ENCODE measurements at places on chromosomes 1 and 21.

DNA sequence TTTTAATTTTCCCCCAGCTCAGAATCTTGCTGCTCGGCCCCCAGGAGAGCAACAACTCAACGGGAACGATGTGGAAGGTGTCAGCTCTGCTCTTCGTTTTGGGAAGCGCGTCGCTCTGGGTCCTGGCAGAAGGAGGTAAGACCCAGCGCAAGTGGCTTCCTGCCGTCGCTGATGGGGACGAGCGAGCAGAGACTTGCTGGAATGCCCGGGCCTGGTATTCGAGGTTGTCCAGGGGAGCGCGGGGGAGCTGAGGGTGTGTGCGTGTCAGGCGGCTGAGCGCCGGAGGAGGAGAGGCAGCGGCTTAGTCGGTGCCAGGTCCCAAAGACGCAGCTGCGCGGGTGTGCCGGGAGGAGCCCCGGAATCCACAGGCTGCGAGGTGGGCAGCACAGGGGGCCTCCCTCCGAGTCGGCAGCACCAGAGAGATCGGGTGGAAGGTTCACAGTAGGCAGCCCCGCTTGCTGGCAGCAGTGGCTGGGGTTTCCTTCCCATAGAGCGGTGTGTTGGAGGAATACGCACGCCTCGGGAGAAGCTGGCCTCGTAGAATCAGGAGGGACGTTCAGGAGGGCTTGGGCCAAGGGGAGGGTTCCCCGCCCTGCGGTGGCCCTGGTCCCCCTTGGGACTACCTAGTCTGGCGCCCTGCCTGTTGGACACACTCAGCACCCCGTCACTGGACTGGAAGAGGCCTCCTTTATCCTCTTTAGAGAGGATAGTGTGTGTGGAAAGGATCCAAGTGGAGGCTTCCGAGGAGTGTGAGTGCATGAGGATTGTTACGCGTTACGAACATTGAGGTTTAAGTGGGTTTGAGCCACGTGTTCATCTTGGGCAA is 547 bp downstream of the PDPN start:
- no peak for DNase-seq

GRCh38 chr21:45640888-45641479 is 2.5 kb upstream of the PCBP3 start:
- no peak for DNase-seq

DNA sequence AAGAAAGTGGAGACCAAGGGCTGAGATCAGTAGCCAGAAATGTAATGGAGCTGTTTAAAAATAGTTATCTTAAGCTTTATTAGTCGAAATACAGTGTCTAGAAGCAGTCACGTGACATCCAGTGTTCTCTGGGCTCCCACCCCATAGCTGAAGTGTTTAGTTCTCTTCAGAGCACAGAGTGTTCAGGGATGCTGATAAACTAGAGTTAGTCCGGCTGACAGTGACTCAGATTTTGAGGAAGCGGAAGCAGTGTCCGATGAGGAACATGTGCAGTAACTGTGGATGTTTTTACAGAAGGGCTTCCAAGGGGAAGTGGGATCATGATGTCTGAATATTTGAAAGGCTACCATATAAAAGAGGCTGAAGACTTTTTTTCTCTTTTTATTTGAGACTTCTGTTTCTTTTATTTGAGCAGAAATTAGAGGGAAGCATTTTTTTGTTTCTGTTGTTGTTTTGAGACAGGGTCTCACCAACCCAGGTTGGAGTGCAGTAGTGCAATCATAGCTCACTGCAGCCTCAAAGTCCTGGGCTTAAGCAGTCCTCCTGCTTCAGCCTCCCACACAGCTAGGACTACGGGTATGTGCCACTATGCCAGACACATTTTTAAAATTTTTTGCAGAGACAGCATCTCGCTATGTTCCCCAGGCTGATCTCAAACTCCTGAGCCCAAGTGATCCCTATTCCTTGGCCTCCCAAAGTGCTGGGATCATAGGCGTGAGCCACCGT is 124.2 kb downstream of the GALNT2 start:
- peak; percentile 20 for DNase-seq

- DNase-seq: peak; percentile 63
Measured at GRCh38 chr21:41957991-41958766, 4.4 kb upstream of the C2CD2 start.

DNA sequence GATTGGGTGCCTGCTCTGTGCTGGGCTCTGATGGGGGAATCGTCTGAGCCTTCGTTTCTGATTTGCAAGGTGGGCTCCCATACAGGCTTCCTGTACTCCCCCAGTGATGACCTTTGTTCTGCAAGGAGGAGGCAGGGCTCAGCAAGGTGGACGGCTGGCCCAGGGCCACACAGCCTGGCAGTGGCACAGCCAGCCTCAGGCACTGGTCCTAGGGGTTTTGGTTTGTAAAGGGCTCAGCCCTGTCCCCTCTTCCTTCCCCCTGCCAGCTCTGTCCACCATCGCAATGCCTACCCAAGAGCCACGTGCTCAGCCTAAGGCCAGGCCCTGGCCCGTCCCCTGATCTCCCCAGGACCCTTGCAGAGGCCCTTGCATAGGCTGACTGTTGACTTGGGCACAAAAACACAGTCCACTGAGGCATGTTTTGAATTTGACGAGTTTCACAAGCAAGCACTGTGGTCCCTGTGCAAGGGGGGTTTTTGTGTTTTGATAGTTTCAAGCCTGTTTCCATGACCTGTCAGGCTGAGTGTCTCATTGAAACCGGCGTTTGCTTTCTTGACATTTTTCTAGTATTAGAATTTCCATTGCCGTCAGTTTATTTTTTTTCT is 39.5 kb upstream of the TNFRSF1B start:
- DNase-seq: no peak

GRCh38 chr1:88900883-88901282 is 9.5 kb upstream of the GTF2B start:
- no peak for DNase-seq

DNA sequence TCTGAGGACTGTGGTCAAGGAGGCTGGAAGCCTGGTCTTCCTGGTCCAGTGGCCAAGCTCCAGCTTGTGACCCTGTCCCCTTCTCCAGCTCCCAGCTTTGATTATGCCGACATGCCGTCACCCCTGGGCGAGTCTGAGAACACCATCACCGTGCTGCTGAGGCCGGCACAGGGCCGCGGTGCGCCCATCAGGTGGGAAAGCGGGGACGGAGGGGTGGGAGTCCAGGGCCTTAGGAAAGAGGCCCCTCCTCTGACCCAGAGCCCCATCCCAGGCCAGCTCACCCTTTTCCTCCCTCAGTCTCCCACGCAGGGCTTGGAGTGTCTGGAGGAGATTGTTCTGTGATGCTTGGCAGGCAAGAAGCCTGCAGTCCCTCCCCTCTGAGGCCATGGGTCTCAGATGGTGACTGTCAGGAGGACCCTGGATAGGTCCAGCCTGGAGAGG is 43.6 kb downstream of the PTPRU start:
- no peak for DNase-seq

DNA sequence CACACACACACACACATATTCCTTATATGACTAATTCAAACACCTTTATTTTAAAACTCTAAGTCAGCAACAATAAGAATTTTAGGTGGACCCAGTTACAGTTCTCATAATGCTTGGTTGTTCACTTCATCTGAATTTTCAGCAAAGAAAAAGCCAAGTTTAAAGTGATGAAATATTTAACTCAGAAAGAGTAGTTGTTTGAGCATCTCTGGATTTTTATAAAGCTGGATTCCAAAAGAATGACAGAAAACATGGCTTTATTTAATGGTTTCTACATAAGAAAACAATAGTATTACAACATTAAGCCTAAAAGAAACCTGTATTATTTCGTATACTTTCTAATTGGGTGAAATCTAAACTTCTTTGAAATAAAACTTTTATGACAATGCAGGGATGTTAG is 54.2 kb upstream of the ADAMTS5 start:
- DNase-seq: no peak

DNA sequence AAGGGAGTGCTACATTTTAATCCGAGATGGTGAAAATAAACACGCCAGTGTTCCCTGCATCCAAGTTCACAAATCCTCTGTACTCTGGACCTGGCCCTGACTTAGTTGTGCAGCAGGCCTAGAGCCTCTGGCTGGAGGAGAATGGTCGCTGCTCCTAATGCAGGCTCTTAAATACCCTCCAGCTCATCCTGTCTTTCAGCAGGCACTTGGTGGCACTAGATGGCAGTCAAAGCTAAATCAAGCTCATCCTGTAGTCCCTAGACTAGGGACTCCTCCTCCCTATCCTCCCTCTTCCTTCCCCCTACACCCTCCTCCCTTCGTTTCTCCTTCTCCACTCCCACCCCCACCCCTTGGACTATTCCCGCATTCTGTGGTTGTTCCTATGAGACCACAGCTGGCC is 41.6 kb upstream of the MTR start:
- peak; percentile 36 for DNase-seq

DNA sequence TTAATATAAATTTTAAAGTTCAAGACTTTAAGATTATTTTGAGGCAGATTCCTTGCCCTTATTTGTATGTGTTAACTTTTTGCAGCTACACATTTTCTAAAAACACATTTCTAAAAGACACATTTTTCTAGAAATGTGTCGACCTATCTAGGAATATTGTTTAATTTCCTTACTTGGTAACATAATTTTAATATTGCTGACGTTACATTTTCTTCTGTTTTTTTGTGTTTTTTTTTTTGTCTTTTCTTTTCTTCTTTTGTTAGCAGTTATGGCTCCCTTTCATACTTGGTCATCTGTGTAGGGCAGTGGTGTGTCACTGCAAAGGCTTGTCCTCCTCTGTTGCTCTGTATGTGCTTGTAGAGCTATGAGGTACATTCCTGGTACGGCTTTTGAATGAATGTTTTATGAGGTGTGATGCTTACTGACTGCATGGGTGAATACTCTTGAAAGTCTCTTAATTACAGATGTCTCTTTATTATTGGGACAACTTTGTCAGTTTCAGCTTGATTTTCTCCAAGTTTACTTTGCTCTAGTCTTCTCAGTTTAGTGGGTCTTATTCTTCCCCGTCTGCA is 30.1 kb downstream of the LRRC8D start:
- DNase-seq: no peak

DNA sequence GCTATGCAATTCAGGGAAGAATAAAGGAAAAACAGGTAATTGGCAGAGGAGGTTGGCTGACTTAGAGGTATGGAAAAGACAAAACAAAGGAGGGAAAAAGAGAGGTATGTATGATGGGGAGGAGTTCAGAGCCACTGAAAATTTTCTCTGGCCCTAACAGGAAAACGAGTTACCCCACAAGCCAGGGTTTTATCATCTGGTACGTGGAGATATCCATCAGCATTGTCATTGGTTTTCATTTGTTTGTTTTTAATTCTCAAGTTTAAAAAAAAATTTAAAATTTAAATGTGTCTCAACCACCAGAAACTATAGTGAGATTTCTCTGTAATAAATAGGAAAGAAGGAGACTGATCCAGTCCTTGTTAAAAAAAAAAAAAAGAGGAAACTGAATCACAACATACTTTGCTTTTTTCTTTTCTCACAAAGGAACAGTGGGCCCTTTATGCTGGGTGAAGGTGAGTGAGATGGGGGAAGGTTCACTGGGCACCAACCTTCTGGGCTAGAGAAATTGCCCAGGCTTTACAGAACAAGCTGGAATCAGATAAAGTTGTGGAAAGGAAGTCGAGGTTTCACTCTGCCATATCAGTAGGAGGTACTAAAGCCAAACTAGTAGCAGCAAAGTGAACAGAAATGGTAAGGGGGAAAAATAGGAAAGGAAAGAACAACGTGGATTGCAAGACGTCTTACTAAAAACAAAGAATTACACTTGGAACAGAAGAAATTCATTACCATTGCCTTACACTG is 2.7 kb downstream of the IFNAR2 start:
- DNase-seq: no peak

DNA sequence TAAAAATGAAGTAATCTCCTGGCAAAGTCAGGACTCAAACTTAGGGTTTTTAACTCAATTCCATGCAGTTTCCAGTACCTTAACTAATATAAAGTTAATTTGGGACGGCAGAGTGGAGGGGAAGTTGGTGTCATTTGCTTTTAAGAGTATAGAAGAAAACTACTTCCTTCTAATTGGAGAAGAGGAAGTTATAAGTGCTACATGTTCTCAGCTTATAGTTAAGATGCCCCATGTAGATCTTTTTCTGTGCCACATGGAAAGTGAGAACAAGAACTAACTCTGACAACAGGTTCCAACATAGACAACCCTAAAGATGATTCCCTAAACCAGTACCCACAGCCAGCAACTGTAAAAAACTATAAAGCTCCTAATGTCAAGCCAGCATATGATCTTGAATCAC is 11.5 kb downstream of the RRAGC start:
- DNase-seq: no peak

DNA sequence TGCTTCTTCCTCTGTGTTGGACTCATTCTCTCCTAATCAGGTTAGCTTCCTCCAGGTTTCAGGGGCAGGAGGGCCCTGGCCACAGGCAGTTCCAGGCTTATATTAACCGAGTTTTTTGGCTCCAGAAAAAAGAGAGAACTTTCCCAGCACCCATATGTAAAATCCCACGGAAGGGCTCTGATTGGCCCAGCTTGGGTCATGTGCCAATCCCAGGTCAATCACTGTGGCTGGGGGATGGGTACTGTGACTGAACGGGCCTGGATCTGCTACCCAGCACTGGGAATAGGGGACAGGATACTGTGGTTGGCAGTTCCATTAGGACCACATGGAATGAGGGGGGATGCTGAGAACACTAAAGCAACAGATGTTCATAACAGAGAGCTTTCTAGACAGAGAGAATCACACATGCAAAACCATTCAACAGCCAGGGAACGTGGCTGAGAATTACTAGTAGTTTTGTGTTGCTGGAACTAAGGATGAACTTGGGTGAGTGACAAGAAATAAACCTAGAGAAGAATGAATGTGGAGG is 51.1 kb upstream of the NEK2 start:
- no peak for DNase-seq

DNA sequence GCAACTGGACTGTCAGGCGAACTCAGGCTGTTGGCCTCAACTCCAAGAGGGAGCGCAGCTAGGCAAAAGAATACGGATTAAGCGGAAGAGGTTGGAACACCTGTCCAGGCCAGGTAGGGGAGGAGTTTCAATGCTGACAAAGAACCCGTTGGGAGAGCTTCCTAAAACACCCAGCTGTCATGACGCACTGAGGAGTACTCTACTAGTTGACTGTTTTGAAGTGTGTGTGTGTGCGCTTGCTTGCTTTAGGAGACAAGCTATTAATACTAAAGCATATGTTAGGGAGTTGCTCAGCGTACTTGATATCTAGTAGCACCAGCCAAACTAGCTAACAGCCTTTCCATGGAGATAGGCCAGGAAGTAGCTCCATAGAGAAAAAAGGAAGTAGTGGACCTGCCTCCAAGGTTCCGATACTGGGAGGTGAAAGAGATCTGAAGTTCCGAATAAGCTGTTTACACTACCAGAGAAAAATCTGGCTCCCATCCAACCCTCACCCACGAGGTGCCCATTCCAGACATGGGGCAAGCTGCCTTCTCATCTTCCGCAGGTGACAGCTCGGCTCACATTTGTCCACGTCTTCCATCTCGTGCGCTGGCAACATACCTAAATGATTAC is 974 bp upstream of the FNBP1L start:
- DNase-seq: peak; percentile 23

GRCh38 chr1:90414201-90414600 is 302.9 kb downstream of the BARHL2 start:
- DNase-seq: no peak

- DNase-seq: no peak
Measured at GRCh38 chr1:30719406-30720270, 3.7 kb downstream of the MATN1 start.

- DNase-seq: no peak
Measured at GRCh38 chr1:54904476-54905048, 17.6 kb upstream of the DHCR24 start.
